ENCODE measurements at places on chromosomes 7 and 10. TPM values are rescaled to one million over a fixed set of nuclear protein-coding genes. Genes with fewer than 3 reads are reported as not detected.

Gene ANKRD30A
- total RNA-seq = not detected

Gene GLCCI1
- total RNA-seq = 30.7 TPM

Gene PLXNA4
- total RNA-seq = 16.2 TPM

Gene ELFN1
- 40.0 TPM for total RNA-seq

Gene KRIT1
- 37.8 TPM for total RNA-seq

Gene PAPOLB
- total RNA-seq = 1.2 TPM

Gene KCNMA1
- total RNA-seq = 3.2 TPM

Gene RNF133
- total RNA-seq = not detected

Gene PDE1C
- total RNA-seq = 3.3 TPM

Gene EBLN1
- total RNA-seq = not detected

Gene NEURL1
- 3.1 TPM for total RNA-seq

Gene CELF2
- total RNA-seq = 47.4 TPM

Gene COL1A2
- 6.8 TPM for total RNA-seq

Gene AKR1D1
- not detected for total RNA-seq

Gene ELN
- total RNA-seq = 3.7 TPM

Gene SYT15
- total RNA-seq = 2.5 TPM

Gene OR2A42
- not detected for total RNA-seq

Gene MRLN
- not detected for total RNA-seq

Gene HOXA9
- not detected for total RNA-seq

Gene CAV2
- 1.7 TPM for total RNA-seq

Gene LIMK1
- 178 TPM for total RNA-seq

Gene PTPN20
- not detected for total RNA-seq

Gene THNSL1
- total RNA-seq = 2.9 TPM

Gene IFIT5
- 5.1 TPM for total RNA-seq

Gene PWWP2B
- total RNA-seq = 49.4 TPM

Gene SUFU
- total RNA-seq = 19.9 TPM

Gene SLC13A4
- total RNA-seq = not detected

Gene GIMAP4
- not detected for total RNA-seq

Gene ITIH5
- total RNA-seq = 0.29 TPM

Gene ACTR3C
- total RNA-seq = not detected

Gene FERD3L
- total RNA-seq = 0.96 TPM

Gene OIT3
- not detected for total RNA-seq

Gene LIPK
- not detected for total RNA-seq

Gene HGF
- not detected for total RNA-seq

Gene R3HCC1L
- 13.6 TPM for total RNA-seq

Gene EPO
- total RNA-seq = not detected

Gene HHEX
- total RNA-seq = not detected

Gene IGFBP1
- total RNA-seq = not detected

Gene SLC18A3
- 21.5 TPM for total RNA-seq

Gene PFKFB3
- total RNA-seq = 137 TPM

Gene MRPL32
- 56.2 TPM for total RNA-seq

Gene AKR1C2
- 3.8 TPM for total RNA-seq

Gene MYO1G
- total RNA-seq = 0.54 TPM

Gene XPNPEP1
- total RNA-seq = 51.4 TPM

Gene H2BK1
- total RNA-seq = not detected

Gene WDR86
- total RNA-seq = 70.5 TPM

Gene VSTM4
- total RNA-seq = 2.0 TPM

Gene CHST3
- 0.83 TPM for total RNA-seq

Gene PDIA4
- 69.0 TPM for total RNA-seq

Gene TRIL
- 1.4 TPM for total RNA-seq

Gene PITX3
- total RNA-seq = not detected

Gene CDC14C
- total RNA-seq = not detected

Gene C10orf62
- not detected for total RNA-seq

Gene ENO4
- 1.3 TPM for total RNA-seq

Gene NODAL
- not detected for total RNA-seq

Gene CHST15
- total RNA-seq = 2.4 TPM

Gene SVOPL
- not detected for total RNA-seq

Gene RPEL1
- total RNA-seq = not detected

Gene PVRIG
- not detected for total RNA-seq

Gene DOCK4
- 60.3 TPM for total RNA-seq
